ENCODE measurements at places on chromosomes 1 and 21. TPM values are rescaled to one million over a fixed set of nuclear protein-coding genes. Genes with fewer than 3 reads are reported as not detected.

The AMY1A gene
- total RNA-seq = not detected

The DRAM2 gene
- 109 TPM for total RNA-seq

The WNT2B gene
- 3.4 TPM for total RNA-seq

The ZMYND12 gene
- total RNA-seq = 1.4 TPM

The PSMB2 gene
- total RNA-seq = 11.0 TPM

The EDEM3 gene
- 117 TPM for total RNA-seq

The FCRL3 gene
- not detected for total RNA-seq

The SFT2D2 gene
- total RNA-seq = 33.9 TPM

The FCGR1A gene
- total RNA-seq = 0.19 TPM
